ENCODE measurements at places on chromosomes 5 and 9.

GRCh38 chr5:149448831-149449714 is 70.0 kb upstream of the IL17B start:
- no peak for DNase-seq

DNA sequence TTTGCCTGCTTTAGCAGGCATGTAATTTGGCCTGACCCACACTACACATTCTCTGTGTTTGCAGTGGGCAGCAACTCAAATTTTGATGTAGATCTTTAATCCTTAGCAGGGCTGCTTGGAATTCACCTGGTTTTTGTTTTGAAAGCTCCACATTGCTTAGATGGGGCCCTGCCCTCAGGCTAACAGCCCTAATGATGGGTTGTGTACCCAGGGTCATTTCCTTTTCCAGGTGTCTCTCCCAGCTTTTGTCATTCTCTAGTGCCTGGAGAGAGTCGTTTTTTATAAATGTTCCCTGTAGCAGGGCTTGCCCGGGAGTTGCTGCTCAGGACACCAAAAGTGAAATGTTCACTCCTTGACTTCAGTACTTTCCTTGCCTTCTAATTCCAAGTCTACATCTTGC is 126.3 kb downstream of the TRIO start:
- no peak for DNase-seq

DNA sequence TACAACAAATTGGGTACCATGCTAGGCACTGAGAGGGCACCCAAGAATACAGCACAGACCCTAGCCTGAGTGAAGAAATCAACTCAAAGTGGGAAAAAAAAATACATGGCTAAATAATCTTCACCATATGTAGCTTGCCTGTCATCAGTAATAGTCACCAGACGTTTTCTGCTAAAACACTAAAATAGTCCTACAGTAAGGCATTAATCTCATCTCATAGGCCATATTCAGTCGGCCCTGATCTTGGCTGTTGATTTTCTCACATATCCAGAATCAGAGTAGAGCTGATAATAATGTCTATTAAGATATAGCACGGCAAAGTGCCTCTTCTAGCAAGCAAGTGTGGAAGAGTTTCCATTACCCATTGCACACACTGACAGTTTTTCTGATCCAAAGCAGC is 322.1 kb upstream of the SLC30A5 start:
- no peak for DNase-seq

DNA sequence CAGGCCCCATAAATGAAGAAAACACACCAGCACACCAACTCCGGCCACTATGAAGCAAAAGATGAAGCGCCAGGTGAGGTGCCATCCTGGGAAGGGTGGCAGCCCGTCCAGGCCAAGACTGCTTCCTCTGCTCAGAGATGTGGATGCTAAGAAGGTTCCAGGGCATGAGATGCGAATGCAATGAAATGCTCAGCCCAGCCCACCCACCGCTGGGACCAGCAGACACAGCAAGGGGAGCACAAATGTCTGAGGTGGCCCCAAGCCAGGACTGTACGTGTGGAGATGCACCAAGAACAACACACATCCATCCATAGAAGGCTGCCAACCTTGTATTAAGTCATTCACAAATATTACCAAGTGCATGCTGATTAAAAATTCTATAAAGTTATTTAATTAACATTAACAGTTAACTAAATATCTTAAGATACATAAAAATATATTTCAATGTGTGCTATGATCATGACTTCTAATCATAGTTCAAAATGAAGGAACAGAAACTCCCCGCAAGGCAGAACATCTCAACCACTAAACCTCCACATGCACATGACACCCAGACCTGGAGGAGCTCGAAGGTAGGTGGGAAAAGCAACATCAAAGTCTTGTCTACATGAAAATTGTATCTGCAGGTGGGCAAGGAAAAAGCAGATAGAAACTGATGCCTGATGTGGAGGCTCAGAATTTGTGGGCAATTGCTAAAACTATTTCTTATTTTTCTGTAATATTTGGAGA is 43.7 kb downstream of the BICD2 start:
- no peak for DNase-seq

DNA sequence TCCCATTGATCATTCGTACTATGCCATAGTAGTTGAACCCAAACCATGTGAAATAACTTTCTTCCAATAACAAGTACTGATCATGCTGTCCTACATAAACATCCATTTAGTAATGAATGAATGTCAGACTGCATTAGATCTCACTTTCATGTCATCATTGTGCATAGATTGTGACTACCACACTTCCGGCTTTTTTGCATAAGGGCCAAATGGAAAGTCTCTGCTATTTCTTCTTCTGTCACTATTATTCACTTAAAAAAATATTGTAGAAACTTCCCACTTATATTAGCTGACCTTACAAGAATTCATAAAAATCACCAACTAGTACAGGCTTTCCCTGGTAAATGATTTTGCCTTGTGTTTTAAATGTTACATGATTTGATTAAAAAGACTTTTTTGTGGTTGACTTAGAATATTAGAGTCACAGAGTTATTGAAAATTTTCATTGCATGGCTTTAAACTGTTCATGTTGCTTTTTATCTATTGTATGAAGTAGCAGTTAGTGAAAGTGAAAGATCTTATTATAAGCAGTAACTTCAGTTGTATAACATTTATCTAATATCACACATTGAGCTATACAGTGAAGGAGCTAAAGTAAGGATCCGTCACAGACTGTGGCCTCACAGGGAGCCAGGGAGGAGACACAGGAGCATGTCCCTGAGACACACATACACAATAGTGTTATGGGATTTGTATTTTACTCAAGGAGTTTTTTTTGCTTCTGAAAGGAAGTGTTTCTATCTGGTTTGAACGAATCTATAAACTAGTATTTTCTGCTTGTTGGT is 33.9 kb downstream of the LMNB1 start:
- no peak for DNase-seq

Measured in astrocyte of the spinal cord (primary cell).